ENCODE measurements at places on chromosomes 6 and 20.

DNA sequence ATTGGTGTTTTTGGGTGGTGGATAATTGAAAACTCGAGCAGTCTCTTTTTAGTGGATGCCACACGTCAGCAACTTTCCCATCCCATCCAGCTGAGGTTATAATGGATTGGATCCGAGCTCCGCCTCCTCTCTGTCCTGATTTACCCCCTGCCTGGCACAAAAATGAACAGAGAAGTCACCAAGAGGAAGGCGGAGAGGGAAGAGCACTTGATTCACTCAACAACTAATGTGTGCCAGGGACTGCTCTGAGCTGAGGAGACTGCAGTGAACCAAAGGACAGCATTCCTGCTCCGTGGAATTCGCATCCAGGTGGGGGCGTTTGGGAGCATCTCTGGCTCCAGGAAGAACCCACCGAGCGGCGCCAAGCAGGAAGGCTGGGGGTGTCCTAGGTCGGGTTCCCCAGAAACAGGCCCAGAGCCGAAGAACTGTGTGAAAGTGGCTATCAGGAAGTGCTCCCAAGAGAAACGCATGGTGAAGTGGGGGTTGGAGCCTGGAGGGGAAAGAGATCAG lies 95.8 kb upstream of the NAA20 start:
- no peak for DNase-seq

- DNase-seq, result no peak
Observed at GRCh38 chr20:6703656-6704055, 63.8 kb upstream of the BMP2 start.

DNA sequence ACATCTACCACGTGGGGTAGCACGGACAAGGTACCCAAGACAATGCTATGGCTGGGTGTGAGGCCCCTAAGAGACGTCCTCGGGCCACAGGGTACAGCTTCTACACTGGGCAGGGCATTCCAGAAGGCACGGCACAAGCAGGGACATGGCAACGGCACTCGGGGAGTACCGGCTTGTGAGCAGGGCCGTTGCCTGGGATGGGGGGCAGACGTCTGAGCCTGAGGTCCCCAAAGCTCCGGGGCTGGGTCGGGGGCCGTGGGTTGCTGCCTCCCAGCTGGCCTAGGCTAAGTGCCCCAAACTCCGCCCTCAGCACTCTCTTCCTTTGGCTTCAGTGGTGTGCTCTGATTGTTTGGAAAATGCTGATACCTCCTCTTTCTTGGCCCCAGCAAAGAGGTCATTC lies 110.6 kb downstream of the SULF2 start:
- no peak for DNase-seq

GRCh38 chr6:104483225-104483834 lies 376.4 kb downstream of the HACE1 start:
- no peak for DNase-seq

- no peak for DNase-seq
Observed at GRCh38 chr20:40579701-40580100, 109.3 kb downstream of the MAFB start.

GRCh38 chr6:26067367-26067766 lies 19.9 kb upstream of the HFE start:
- no peak for DNase-seq

GRCh38 chr6:135087403-135087802 lies 32.8 kb upstream of the HBS1L start:
- no peak for DNase-seq

DNA sequence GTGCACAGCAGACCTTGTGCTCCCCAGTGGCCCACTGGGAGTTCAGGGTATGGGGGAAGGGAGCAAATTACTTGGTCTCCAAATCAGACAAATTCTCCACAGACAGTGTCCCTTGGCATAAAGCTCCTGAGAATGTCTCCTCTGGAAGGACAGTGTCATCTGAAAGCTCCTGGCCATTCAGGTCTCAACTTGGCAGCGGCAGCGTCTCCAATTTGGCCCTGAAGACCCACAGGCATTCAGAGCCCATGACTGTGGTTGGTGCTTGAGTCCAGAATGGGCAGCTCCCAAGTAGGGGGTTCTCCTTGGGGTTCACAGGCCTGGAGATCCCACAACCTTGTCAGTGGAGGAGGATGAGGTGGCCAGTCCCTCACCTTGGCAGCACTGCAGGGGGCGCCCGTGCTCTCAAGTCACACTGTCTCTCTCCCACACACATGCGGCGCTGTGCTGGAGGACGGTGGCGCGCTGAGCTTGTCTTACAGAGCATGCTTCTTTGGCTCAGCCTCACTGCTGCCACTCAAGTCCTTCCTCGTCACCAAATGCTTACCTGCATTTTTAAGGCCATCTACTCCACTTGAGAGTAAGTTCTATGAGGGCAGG lies 20.7 kb downstream of the DYNLRB1 start:
- no peak for DNase-seq

All from stimulated activated CD8-positive, alpha-beta memory T cell treated with anti-CD3 and anti-CD28 coated beads, Interleukin-4, amount 100 ng/mL, for 1 hour (primary cell).